ENCODE measurements at places on chromosomes 5 and 9.

DNA sequence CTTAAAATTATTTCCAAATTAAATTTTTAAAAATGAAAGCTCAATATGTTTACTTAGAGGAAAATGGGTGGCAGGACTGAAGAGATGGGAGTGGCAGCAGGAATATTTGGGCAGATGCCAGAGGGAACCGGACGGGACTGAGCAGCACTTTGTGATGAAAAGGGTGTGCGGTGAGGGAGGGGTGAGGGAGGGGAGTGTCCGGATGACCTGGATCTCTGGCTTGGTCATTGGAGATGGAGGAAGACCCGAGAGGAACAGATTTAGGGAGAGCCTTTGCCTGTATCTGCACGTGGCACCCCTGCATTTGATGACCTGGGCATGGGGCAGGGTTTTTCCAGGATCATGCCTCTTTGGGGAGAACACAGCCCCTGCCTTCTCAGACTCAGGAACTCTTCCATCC, 201.1 kb upstream of the MVB12B start:
- no peak for DNase-seq

DNA sequence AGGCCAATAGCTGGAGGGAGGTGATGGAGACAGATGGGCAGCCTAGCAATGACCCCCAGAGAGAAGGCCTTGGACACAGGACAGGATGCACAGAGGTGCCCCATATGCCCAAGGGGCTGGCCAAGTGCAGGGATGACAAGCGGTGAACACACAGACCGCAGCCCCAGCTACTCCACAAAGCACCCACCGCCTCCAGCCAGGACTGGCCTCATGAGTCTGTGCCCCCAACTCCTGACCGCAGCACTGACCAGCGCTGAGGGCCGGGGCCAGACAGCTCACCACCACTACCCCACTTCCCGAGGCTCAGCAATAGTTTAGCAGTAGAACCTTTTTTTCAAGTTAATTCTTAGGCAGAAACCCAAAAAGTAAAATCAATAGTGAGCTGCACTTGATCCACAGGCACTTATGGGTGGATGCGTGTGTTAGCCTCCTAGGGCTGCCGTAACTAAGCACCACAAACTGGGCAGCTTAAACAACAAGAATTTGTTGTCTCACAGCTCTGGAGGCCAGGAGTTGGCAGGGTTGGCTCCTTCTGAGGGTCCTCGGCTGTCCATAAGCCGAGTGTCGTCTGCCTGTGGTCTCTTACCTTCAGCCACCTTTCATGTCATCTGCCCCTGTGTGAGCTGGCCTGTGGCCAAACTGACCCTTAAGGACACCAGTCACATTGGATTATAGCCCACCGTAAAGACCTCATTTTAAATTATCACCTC, 14.1 kb downstream of the ROR2 start:
- no peak for DNase-seq

DNA sequence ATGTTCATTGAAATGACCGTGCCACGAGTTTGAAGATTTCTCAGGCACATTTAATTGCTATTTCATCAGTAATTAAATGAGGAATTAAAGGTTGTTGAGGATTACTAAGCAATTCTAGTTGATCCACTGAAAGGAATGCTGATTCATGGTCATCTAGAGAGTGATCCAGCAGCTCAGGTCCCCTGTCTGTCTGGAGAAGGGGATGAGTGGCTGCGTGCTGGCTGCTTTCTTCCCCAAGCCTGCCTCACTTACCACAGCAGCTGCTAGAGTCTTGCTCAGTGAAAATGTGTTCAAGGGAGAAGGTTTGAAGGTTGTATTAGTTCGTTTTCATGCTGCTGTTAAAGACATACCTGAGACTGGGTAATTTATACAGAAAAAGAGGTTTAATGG, 7.8 kb upstream of the TGFBI start:
- DNase-seq = peak; percentile 24

- DNase-seq = no peak
Measured at GRCh38 chr5:67672636-67673035, 476.0 kb upstream of the CD180 start.

DNA sequence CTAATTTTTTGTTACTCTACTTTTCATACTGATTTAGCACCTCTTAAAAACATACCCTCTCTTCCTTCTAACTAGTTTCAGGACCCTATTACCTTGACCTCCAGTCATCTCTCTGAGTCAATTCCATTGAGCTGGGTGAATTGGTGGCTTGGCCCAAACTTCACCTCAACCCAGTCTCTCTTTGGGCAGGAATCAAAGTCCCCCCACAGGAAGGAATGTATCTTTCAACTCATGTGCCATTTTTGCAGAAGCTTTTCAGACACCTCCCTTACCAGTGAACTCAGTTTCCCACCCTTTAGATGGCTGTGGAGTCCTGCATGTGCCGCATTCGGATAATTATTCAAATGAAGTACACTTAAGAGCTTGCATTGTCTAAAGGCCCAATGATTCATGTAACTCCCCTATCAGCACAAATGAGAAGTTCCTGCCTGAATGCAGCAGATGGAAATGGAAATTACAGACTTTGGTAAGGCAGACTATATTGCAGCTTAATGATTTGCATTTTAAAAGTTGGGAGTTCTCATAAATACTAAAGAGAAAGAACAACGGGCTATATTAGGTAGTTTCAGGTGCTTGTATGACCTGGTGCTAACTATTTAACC, 693.5 kb downstream of the PTPRD start:
- DNase-seq = no peak

DNA sequence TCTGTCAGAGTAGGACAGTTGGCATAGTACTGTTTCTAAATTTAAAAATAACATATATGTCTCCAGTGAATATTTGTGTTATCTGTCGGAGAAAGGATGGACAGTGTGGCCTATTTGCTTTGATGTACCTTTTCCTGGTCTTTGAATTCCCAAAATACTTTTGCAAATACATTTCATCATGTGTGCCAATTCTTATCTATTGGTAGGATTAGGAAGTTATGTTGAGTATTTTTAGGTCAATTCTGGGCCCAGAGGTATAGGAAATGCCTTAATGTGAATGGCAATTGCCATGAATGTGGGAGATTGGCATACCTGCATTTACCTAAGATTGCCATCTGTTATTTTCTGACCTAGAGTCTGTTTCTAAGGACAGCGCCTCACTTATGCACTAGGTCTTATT, 5.8 kb downstream of the FOCAD start:
- DNase-seq = no peak

DNA sequence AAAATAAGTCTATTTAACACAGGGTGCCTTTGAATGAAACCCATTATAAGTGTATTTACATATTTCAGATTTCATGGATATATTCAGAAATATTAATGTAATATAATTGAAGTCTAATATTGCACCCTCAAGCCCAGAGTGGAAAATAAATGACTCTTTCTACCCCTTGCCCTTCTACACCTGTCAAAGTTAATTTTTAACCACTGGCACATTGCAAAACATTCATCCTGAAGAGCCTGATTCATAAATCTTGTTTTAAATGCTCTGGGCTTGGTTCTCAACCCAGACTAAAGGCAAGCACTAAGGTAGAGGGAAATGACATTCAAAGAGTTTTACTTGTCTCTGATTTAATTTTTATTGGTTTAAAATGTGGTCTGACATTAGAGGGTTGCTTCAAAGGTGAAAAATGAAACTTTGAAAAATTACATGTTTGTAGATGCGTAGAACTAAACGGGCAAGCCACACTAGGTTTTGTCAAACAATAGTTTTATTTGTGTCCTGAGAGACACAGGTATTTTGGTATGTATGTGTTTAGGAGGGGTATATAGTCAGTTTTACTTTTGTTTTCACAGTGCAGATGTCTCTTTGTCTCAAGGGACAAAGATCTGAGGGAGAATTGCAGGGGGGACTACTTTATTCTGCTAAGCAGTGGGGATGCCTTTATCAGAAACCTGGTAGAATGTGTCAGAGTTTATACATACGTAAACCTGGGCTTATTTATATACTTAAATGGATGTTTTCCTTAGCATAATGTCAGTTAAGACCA, 69.7 kb downstream of the PIK3R1 start:
- DNase-seq = peak; percentile 24

- DNase-seq = peak; percentile 43
Measured at GRCh38 chr5:18745042-18745987, 1111.1 kb downstream of the TAF11L14 start.

DNA sequence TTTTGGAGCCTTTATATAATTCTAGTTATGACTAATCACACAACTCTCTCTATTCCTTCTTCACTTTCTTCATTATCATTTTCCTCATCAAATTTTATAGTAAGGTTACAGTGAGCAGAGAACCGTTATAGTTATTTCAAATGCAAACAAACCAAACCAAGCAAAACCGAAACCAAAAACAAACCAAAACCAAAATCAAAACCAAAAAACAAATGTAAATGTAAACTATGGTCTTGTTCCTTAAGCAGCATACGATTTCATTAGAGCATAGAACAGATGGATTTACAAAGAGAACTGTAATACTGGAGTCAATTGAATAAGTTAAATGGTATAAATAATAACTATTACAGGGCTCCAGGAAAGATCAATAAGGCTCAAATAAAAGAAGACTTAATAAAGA, 447.1 kb downstream of the LRRC70 start:
- no peak for DNase-seq

DNA sequence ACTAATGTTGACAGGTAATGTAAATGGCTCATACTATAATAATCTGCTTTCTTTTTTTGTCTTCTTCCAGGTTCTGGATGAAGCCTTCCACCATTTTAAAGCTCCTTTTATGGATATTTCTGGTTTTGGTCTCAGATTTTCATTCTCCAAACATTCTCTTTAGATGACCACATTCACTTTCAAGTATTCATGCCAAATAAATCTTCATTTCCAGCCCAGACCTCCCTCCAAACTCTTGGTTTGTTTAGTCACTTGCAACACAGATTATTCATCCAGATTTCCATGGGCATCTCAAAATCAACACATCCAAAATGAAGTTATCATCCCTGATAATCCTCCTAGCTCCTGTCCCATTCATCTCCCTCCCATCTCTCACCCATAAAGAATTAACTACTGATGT, 40.3 kb upstream of the SVEP1 start:
- no peak for DNase-seq

DNA sequence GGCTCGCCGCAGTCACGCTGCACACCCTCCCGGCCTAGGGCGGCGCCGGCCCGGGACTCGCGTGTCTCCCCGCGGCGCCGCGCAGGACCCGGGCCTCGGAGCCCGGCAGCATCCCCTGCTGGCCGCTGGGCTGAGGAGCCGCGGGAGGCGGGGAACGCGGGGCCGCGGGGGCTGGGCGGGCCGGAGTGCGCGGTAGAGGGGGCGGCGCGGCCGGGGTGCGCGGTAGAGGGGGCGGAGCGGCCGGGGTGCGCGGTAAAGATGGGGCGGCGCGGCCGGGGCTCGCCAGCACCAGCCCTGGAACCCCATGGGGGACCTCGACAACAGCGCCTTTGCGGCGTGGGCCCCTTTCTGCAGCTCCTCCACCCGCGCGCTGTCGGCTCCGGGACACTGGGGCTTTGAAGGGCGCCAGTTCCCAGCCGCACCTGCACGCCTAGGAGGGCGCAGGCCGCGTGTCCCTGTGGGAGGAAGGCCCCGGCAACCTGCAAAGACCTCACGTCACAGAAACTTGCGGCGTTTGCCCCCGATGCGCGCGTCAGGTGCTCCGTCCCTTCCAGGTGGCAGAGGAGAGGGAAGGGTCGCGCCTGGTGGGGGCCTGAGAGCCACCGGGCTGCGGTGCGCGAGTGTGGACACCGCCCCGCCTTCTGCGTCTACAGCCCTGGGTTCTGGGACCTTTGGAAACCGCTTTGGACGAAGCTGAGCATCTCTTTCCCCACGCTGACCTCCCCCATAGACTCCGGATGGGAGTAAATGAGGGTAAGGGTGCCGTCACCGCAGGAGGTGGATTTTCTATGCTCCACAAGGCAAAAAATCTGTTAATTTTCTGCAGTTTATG, 49.6 kb downstream of the NSUN2 start:
- peak; percentile 41 for DNase-seq

DNA sequence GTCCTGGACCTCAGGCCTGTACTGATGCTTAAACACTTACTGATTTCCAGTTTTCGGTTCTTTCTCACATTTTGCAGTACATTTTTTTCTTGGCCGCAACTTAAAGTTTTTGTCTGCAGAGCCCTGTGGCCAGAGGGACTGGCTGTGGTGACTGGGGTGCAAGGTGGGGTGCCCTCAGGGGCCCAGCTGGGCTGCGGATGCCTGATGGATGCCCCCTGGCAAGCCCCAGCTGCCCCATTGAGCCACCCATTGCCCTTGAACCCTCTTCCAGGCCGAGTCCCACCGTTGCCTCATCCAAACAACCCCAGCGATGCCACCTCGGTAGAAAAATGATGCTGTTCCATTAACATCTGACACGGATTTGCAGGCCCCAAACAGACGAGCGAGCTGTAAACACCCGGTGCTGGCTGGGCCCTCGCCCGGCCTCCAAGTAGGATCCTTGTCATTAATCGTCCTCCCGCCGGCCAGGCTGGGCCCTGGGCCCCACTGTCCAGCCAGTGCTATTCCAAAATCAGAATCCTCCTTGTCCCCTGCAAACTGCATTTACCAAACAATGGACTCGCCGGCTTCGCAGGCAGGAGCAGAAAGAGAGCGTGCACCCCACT, 107.9 kb downstream of the PHF2 start:
- DNase-seq = no peak

GRCh38 chr9:128275198-128276007, at the start of gene GOLGA2:
Gene GOLGA2, minus strand, starts transcription at chr9:128276007. Its CDS starts 31 bp downstream, at chr9:128275976.
- DNase-seq = peak; percentile 33

- no peak for DNase-seq
Measured at GRCh38 chr5:64646169-64646568, 44.1 kb upstream of the SHISAL2B start.

GRCh38 chr9:131253891-131254491, 22.3 kb downstream of the FAM78A start:
- DNase-seq = no peak

DNA sequence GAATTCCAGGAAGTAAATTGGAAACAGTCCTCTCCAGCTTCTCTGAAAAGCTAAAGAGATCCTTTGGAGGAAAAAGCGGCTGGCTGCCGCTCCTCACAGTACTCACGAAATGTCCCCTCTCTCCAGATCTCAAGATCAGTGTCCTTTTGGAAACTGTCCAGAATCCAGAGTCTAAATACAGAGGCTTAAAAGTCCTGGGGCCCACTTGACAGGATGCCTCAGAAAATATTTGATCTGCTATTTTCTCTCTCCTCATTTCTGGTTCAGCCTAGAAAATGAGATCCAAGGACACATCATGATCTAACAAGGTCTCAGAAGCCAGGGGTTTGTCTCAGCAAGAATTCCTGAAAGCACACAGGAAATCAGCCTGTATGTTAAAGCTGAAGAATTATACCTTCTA, 7.2 kb downstream of the C1QTNF2 start:
- DNase-seq = no peak

DNA sequence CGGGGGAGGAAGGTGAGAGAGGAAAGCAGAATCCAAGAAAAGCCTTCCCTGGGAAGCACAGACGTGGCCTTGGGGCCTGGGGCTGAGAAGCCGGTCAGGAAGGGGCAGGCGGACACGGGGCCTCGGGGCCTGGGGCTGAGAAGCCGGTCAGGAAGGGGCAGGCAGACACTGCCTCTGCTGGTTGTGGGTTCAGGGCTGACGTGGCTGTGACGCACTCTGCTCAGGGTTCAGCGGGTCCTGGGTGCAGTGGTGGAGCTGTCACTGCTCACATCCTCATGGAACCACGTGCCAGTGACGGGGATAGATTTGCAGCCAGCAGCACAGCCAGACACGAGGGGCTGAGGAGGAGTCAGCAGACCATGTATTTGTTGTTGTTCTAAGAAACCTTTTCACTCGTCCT, 12.8 kb downstream of the PAEP start:
- no peak for DNase-seq

Measured in ACHN (cell line).